OCI-LY7 (cell line): ENCODE measurements at places on chromosomes 12 and 14. TPM values are rescaled to one million over a fixed set of nuclear protein-coding genes. Genes with fewer than 3 reads are reported as not detected.

CCDC184 gene
- total RNA-seq = not detected in 2 replicates

BICDL1 gene
- total RNA-seq = 19.9 and 22.6 TPM in 2 replicates

DEPDC4 gene
- total RNA-seq = 3.4 and 4.1 TPM in 2 replicates

HOXC11 gene
- 2.7 and 3.8 TPM in 2 replicates for total RNA-seq

KRT85 gene
- total RNA-seq = not detected in 2 replicates

USP44 gene
- 3.4 and 4.2 TPM in 2 replicates for total RNA-seq

LRRC43 gene
- total RNA-seq = not detected in 2 replicates

DEGS2 gene
- 12.2 and 14.6 TPM in 2 replicates for total RNA-seq

TAS2R9 gene
- not detected in 2 replicates for total RNA-seq

TMCC3 gene
- total RNA-seq = 9.4 and 10.5 TPM in 2 replicates

SERPINA5 gene
- not detected in 2 replicates for total RNA-seq

TCTN2 gene
- total RNA-seq = 3.7 and 4.7 TPM in 2 replicates

GZMB gene
- not detected in 2 replicates for total RNA-seq

AMN gene
- total RNA-seq = 5.6 and 6.4 TPM in 2 replicates

ATL1 gene
- 1.1 and 1.6 TPM in 2 replicates for total RNA-seq

ADCY4 gene
- total RNA-seq = 3.4 and 6.0 TPM in 2 replicates

ELK3 gene
- total RNA-seq = 2.5 and 4.2 TPM in 2 replicates

OR6C4 gene
- not detected in 2 replicates for total RNA-seq

RALGAPA1 gene
- 36.5 and 39.0 TPM in 2 replicates for total RNA-seq

SYNDIG1L gene
- total RNA-seq = not detected in 2 replicates

LRRC10 gene
- total RNA-seq = not detected in 2 replicates

HSPB8 gene
- total RNA-seq = not detected in 2 replicates

EML1 gene
- not detected in 2 replicates for total RNA-seq

SLCO1B1 gene
- total RNA-seq = not detected in 2 replicates

ADSS1 gene
- total RNA-seq = 2.1 and 2.8 TPM in 2 replicates

NTN4 gene
- total RNA-seq = not detected in 2 replicates

KRT5 gene
- 0.74 and 0.91 TPM in 2 replicates for total RNA-seq
